ENCODE measurements at places on chromosomes 4 and X.

GRCh38 chrX:716136-716535 is 85.5 kb downstream of the SHOX start:
- DNase-seq, result no peak

DNA sequence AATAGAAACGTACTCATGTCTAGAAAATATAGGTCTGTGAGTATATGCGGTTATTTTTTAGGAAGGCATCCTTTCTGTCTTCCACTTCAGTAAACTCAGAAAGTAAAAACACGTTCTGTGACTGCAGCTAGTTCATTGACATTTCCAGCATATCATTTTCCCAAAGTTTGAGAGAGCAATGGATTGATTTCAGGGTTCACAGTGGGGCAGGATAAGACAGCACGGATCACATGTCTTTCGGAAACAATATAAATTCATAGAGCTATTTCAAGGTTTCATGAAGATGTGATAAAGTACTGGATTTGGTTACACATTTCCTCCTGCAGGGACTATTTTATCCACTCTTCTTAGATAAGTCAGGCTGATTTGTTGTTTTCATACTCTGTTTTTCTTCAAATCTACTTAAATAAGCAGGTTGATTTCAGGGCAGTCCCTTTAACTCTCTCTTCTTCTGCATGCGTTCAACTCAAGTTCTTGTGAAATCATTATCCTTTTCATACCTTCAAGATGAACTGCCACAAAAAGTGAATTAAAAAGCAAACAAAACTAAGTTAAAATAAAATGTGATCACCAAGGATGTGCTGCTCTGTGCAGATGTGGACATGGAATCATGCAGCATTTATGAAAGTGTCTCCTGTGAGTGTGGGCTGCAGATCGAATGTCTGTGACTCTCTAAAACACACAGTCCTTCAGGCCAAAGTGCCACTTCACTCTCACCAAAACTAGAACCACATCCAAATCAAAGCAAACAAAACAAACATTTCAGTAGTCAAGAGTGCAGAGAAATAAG is 187.7 kb downstream of the UNC5C start:
- DNase-seq, result no peak

GRCh38 chrX:130531066-130531465 is 129.3 kb downstream of the RBMX2 start:
- no peak for DNase-seq

- DNase-seq, result no peak
Observed at GRCh38 chrX:22296871-22297270, 24.2 kb downstream of the CBLL2 start.

GRCh38 chrX:151970027-151970426 is 4.4 kb downstream of the GABRE start:
- no peak for DNase-seq

DNA sequence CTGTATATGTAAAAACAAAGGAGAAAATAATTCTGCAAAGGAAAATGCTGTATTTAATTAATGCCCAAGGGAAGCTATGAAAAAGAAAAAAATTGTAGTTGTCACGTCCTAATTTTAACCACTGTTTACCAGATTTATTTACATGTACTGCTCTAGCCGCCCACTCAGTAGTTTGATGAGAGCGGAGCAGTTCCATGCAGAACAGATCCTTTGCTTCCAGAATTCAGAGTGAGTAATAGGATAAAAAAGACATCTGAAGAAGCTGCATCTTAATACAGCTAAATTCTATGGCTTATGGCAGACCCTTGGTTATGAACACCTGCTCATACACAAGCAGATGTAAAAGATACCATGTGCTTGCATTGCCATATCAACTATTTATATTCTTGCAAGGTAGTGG is 287.0 kb downstream of the GASK1B start:
- DNase-seq, result no peak

DNA sequence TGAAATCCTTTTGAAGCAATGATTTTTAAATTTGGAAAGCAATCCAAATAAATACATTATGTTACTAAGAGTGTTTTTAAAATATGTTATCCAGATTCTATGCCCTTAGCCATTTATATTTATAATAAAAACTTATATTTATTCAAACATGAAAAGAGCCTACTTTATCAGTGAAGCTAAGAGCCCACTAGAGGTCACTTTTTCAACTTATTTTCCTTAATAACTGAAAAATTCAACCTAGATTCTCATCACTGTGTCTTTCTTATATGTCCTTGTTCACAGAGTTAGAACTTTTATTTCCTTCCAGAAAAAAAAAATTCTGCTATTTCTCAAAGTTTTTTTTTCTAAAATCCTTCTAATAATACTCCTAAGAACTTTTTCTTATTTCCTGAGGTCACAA is 23.9 kb downstream of the PRDM8 start:
- DNase-seq, result no peak

- DNase-seq, result no peak
Observed at GRCh38 chr4:63296773-63297172, 1112.5 kb downstream of the TECRL start.

GRCh38 chr4:183873409-183874185 is 31.5 kb upstream of the STOX2 start:
- DNase-seq, result no peak

GRCh38 chrX:128599632-128600031 is 547.4 kb upstream of the ACTRT1 start:
- DNase-seq, result no peak

DNA sequence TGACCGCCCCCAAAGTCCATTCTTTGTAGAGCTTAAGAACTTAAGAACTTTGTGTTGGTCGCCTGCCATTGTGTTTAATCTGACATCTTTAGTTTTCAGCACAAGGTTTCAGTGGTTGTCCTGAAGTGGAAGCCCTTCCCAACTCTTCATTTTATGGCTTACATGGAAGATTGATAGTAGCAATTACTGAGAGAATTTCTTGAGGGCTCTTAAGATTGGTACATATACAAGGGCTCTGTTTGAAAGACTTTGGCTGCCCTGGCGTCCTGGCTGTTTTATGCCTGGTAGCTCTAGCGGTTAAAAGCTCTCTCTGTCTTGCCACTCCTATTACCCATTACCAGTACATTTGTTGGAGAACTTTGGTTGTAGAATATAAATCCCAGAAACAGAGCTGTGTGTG is 75.0 kb downstream of the KDM6A start:
- no peak for DNase-seq

- DNase-seq, result no peak
Observed at GRCh38 chrX:149248073-149248625, 257.0 kb downstream of the IDS start.

DNA sequence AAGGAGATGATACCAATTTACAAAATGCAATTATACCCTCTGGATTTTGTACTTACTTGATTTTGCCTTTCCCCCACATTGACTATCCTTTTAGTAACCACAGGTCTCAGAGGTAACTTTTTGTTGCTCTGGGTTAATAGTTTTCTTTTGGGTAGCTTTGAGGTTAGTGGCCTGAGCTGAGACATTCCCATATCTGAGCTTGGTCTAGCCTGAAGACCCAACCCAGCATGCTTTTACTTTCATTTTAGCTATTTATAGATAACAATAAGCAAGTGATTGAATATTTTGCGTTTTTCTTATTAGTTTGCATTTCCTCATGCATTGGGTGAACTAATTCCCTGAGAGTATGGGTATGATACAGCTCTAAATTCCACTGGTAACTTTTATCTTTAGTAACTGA is 11.8 kb downstream of the HTN1 start:
- DNase-seq, result no peak
